ENCODE measurements at places on chromosomes 16 and 17. TPM values are rescaled to one million over a fixed set of nuclear protein-coding genes. Genes with fewer than 3 reads are reported as not detected.

- DNase-seq, result no peak
These were observed 3.2 kb upstream of the NOD2 start for GRCh38 chr16:50690177-50690576.

Gene CMC2
- total RNA-seq, result 30.5 TPM

Gene NPIPB6
- total RNA-seq, result not detected

Gene SOX8
- total RNA-seq, result under 0.01 TPM

GRCh38 chr17:44785921-44786320, 27.1 kb downstream of the ADAM11 start:
- no peak for DNase-seq

Gene EFCAB3
- total RNA-seq, result not detected

DNA sequence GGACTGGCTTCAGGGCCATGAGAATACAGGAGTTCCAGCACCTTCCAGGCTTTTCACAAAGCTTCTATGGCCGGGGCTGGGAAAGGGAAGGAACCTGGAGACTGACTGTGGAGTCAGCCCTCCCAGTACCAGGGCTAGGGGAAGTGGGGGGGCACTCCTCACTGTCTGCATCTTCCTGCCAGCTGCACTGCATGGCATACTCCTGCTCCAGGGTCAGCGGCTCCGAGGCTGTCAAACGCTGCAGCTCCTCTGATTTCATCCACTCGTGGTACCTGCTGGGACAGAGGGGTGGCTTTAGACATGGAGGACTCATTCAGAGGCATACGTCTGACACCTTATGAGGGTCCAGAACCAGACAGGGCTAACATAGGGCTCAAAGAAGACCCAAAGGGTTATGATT, 2.7 kb downstream of the NAT9 start:
- no peak for DNase-seq

GRCh38 chr17:75922173-75922961, 17.7 kb upstream of the MRPL38 start:
- DNase-seq, result no peak

DNA sequence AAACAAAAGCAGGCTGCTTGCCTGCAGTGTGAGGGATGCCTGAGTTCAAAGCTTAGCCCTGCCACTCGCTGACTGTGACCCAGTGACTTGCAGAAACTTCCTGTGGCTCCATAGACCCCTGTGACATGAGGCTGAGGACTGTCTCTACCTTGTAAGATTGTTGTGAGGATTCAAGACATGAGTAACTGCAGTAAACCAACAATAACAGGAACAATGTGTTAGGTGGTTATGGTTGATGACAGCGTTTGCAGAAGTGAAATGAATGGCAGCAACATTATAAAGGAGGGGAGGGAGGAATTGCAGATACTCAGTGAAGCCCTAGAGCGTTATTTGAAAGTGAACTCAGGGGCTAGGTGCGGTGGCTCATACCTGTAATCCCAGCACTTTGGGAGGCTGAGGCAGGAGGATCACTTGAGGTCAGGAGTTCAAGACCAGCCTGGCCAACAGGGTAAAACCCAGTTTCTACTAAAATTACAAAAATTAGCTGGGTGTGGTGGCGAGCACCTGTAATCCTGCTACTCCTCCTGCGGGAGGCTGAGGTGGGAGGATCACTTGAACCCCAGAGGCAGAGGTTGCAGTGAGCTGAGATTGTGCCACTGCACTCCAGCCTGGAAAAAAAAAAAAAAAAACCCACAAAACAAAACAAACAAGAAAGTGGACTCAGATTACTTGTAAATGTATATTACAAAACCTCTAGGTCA, 33.5 kb upstream of the EMP2 start:
- no peak for DNase-seq

GRCh38 chr17:49003557-49004511, 6.6 kb downstream of the IGF2BP1 start:
- no peak for DNase-seq

GRCh38 chr17:69187294-69187693, 41.3 kb downstream of the ABCA10 start:
- no peak for DNase-seq

GRCh38 chr16:78096386-78096785, 3.1 kb upstream of the WWOX start:
- peak; percentile 18 for DNase-seq

- DNase-seq, result no peak
These were observed 18.7 kb downstream of the RCVRN start for GRCh38 chr17:9886141-9886930.

DNA sequence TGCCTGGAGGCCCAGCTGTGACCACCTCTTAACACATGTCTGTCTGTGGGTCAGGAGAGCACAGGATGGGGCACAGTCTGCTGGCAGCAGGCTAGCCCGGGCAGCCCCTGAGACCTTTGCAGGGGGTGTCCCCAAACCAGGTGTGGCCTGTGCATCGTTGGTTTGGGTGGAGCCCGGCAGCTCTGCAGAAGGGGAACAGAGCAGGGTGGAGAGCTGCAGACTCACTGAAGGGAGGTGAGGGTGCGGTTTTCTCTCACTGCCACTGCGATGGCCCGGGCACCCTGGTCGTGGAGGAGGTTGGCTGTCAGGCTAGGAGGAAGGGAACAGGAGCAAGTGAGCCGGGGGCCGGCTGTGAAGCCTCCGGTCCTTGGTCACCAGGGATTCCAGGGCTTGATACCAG, 28.8 kb downstream of the NLRC3 start:
- no peak for DNase-seq

Gene KRTAP4-6
- not detected for total RNA-seq

DNA sequence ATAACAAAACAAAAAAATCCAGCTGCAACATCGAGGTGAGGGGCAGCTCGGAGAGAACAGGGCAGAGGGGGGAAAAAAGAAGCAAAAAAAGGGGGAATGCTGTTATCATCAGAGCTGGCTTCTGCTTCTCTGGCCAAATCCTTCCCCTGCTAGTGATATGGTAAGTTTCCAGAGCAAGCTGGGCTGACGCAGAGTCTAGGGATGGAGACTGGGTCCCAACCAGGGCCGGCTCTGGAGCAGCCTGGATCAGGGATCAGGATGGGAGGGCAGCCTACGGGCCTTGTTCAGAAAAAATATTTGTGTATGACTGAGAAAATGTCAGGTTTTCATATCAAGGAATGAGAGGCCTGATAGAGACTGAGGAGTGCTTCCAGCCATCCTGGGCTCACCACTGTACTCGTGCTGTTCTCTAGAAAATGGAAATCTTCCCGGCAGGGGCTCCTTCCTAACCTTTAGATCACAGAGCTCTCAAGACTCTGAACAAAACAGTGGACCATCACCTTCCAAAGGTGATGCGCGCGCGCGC, 726 bp upstream of the C1QTNF1 start:
- no peak for DNase-seq

GRCh38 chr16:50568187-50568815, 20.1 kb downstream of the NKD1 start:
- DNase-seq, result no peak

Gene SOCS1
- total RNA-seq, result 2.0 TPM

Gene CACNG1
- total RNA-seq, result not detected

Gene ADORA2B
- 61.2 TPM for total RNA-seq

- no peak for DNase-seq
These were observed 161.5 kb upstream of the SALL1 start for GRCh38 chr16:51312363-51313150.

GRCh38 chr16:19331794-19332193, 46.3 kb downstream of the CLEC19A start:
- no peak for DNase-seq

DNA sequence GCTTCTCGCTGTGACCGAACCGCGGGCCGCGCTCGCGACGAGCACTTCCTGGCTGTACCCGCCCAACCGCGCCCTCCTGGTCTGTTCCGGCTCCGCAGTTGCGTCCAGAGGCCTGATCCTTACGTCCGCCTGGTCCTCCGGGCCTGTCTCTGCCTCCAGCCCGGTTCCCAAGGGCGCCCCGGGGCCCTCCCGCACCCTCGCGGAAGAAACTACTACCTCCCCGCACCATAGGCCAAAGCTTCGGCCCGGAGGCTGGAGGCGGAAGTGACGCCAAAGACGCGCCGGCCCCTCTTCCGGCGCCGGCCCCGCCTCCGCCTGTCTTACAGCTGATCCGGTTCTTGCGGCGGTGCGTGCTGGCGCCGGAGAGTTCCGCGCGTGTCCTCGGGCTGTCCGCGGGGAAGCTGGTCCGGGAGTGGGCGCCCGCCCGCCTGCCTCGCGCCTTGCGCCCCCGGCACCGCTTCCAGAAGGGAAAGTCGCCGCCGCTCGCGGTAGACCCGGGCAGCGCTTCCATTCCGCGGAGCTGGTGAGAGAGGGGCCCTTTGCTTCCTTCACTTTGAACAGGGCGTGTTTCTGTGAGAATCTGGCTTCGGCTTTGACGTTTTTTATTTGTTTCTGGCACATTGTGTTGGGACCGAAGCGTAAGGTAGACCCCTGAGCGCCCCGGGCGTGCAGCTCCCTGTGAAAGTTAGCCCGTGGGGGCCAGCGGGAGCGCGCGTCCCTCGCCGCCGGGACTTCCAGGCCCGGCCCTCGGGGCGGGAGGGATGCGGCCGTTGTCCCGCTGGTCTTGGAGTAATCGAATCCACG, at the start of gene ZNF778:
TSS of gene ZNF778 (plus strand) at position 316 of the 804 bp plus-strand sequence. CDS start 3,425 bp downstream, outside the sequence.
- DNase-seq, result peak; percentile 84

Data from mammary epithelial cell (primary cell).